ENCODE measurements at places on chromosomes 6 and 20. TPM values are rescaled to one million over a fixed set of nuclear protein-coding genes. Genes with fewer than 3 reads are reported as not detected.

The TENT5A gene
- total RNA-seq = 27.2 TPM

The WFDC10B gene
- total RNA-seq = not detected

The CLVS2 gene
- total RNA-seq = under 0.01 TPM

The ZGPAT gene
- 19.9 TPM for total RNA-seq

The DYNLT2 gene
- 0.99 TPM for total RNA-seq

The FAM162B gene
- total RNA-seq = 0.33 TPM

The ENPP4 gene
- total RNA-seq = 0.50 TPM

The OR2H2 gene
- not detected for total RNA-seq

The JAG1 gene
- total RNA-seq = 34.9 TPM

The MOXD1 gene
- total RNA-seq = 118 TPM

The SLC23A2 gene
- total RNA-seq = 13.4 TPM
